NT2/D1 (cell line): ENCODE measurements at places on chromosomes 11 and 22.

- no peak for DNase-seq
Observed at GRCh38 chr22:43828998-43829782, 17.1 kb upstream of the EFCAB6 start.

- DNase-seq: no peak
Observed at GRCh38 chr22:44693756-44694155, 8.2 kb upstream of the PRR5 start.

- DNase-seq: no peak
Observed at GRCh38 chr11:8839957-8840945, 70.7 kb upstream of the AKIP1 start.

DNA sequence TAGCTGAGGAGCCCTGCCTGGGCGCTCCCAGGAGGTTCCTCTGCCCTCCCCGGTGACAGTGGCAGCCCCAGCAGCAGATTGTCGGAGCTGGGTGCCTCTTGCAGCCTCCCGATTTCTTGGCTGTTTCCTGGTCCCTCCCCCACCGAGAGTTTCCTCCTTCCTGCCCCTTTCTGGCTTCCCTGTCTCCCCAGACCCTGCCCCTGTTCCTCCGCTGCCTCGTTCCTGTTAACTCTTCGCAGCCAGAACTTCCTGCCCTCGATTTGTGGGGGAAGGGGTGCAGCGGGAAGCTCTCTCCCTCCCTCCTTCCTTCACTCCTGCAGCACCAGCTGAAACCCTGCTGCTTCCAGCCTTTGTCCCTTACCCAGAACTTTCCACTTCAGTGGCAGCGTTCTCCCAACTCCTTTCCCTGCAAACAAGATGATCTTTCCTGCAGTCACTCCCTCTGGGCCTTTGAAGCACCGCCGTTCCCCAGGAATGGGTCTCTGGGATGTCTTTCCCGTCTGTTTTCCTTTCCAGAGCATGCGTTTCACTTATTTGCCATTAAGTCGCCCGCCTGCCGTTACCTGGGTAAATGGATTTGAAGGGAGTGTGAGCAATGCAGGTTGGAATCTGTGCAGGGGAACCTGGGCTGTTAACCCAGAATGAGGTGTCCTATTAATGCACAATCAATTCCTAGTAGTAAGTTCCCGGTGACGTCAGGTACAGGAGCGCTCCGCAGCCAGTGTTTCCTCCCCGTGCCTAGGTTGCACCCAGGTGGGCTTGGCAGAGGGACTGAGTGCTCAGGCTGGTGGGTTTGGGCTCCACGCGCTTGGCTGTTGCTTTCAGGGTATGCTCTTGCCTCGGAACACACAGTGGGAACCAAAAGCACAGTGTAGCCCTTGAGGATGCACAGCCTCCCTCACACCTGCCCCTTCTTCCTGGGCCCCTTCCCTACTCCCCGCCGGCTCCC, 4.3 kb downstream of the GRK2 start:
- DNase-seq: peak; percentile 61

GRCh38 chr22:35852076-35852475, 134.4 kb downstream of the APOL5 start:
- no peak for DNase-seq

DNA sequence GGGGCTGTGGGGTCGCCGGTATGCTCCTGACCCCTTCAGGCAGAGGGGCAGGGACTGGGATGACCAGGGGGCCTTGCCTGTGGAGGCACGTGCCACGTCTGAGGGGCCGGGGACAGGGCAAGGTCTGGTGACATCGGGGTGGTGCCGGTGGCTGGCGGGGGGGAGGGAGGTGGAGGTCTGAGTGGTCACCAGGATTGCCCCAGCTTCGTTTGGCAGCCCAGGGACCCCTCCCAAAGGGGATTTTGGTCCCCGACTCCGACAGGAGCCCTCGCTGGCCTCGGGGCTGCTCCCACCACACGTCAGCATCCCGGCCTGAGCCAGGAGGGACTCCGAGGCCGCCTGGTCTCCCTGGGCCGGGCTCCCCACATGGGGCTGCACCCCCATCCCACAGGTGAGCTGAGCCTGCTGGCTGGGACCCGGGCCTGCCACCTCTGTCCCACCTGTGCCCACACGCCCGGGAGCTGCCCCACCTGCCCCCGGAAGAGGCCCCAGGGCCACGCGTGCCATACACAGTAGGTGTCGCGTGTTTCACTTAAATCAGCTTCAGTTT, 1.1 kb upstream of the MUC6 start:
- no peak for DNase-seq

DNA sequence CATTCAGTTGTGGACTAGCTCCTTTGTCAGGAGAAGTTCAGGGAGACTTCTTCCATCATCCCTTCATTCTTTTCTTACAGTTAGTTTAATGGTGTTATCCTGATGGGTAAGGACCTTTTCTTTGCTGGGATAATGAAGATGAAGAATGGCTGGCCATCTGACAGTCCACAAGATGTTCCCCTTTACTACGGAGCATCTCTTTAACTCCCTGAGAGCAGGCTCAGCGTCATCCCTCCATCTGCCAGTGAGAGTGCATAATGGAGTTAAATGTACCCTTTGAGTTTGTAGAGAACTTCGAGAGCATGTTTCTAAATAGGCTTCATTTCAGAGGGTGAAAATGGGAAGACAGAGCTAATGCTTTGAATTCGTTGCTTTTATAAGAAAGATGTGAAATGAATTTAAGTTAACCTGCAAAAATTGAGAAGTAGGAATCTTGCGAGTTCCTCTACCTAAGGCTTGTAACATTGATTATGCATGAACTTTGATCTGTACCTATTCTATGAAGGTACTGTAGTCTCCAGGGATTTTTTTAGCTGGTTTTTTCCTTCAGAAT, 1.7 kb downstream of the EP300 start:
- DNase-seq: no peak

GRCh38 chr22:24466716-24467328, 28.3 kb upstream of the UPB1 start:
- DNase-seq: peak; percentile 32

DNA sequence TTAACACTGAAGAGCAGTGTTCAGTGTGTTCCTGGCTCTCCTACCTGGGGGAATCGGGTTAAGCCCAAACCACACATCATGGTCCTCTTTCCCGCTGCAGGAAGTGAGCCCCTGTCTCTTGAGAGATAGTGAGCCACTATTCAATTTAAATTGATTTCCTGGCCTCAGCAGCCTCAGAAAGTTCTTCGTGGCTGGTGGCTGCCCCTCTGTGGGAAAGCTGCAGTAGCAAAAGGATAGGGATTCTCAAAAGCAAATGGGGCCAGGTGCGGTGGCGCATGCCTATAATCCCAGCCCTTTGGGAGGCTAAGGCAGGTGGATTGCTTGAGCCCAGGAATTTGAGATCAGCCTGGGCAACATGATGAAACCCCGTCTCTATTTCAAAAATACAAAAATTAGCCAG, 49.1 kb upstream of the CD5 start:
- no peak for DNase-seq

GRCh38 chr22:36369004-36369921, 18.5 kb downstream of the MYH9 start:
- no peak for DNase-seq

- no peak for DNase-seq
Observed at GRCh38 chr11:92775003-92775676, 194.3 kb upstream of the MTNR1B start.

GRCh38 chr22:25514436-25515180, 49.9 kb upstream of the GRK3 start:
- DNase-seq: no peak

DNA sequence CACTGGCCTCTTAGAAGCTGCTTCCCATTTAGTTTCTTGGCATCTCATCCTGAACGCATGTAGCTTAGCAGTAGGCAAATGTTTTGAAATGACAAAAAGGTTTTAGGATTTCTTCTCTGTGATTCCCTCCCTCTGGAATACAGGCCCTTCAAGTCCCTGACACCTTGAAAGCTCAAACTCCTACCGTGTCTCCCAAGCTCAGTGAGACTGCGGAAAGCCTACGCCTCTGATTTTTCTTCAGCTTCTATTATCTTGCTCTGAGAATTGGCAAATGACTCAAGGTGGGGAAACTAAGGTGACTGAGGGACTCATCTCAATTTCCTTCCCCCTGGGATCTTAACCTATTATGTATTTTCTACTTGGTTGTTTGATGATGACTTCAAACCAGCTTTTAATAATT, 130.3 kb downstream of the ENTHD1 start:
- no peak for DNase-seq

DNA sequence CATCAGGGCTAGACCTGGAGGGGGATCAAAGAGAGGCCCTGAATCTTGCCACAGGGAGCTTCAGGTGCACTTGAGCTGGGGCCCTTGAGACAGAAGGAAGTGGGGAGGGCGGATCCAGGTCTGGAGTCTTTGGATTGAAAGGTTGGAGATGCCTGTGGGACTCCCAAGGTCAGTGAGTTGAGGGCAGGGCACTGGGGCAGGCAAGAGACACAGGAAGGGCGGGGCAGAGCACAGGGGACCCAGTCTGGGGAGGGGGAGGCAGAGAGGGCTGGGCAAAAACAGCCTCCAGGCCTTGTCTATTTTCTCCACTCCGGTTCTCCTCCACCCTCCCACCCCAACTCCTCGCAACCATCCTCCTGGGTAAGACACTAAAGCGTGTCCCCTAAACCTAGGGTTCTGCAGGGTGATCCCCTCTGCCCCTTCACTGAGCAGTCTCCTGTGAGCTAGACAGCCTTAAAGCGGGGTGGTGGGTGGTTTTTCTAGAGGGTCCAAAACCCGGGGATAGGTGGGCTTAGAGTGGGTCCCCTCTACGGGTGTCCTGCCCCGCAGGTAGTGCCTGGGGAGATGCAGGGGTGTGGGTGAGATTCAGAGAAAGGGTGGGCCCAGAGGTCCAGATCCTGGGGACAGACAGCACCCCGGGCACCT, 38.6 kb upstream of the CELSR1 start:
- no peak for DNase-seq

- DNase-seq: no peak
Observed at GRCh38 chr11:128152796-128153696, 434.3 kb downstream of the ETS1 start.

DNA sequence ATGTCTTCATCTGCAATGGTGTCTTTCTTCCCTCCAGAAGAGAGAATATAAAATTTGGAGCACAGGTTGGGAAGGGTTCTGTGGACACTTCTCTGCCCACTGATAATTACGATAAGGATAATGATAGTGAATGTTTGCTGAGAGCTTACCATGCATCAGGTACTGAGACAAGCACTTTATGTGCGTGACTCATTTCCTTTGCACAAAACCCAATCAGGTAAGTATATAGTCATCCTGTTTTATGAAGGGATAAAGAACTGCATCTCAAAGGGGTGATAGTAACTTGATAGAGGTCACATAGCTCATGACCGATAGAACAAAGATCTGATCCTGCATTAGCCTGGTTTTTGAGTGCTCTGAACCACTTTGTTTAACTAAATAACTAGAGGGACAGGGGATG, 9.4 kb downstream of the DRD2 start:
- no peak for DNase-seq

GRCh38 chr22:46614025-46614931, 5.9 kb upstream of the GRAMD4 start:
- no peak for DNase-seq

GRCh38 chr22:23109441-23109978, 32.3 kb downstream of the RSPH14 start:
- DNase-seq: no peak

GRCh38 chr11:2271327-2272227, 1.2 kb upstream of the ASCL2 start:
- no peak for DNase-seq

- no peak for DNase-seq
Observed at GRCh38 chr11:45079075-45079444, 67.4 kb upstream of the PRDM11 start.

GRCh38 chr11:58719406-58720117, 12.2 kb downstream of the GLYAT start:
- DNase-seq: no peak

- no peak for DNase-seq
Observed at GRCh38 chr11:102430158-102430836, 22.3 kb downstream of the TMEM123 start.

- peak; percentile 56 for DNase-seq
Observed at GRCh38 chr11:124195189-124195734, 12.1 kb downstream of the OR10D3 start.

DNA sequence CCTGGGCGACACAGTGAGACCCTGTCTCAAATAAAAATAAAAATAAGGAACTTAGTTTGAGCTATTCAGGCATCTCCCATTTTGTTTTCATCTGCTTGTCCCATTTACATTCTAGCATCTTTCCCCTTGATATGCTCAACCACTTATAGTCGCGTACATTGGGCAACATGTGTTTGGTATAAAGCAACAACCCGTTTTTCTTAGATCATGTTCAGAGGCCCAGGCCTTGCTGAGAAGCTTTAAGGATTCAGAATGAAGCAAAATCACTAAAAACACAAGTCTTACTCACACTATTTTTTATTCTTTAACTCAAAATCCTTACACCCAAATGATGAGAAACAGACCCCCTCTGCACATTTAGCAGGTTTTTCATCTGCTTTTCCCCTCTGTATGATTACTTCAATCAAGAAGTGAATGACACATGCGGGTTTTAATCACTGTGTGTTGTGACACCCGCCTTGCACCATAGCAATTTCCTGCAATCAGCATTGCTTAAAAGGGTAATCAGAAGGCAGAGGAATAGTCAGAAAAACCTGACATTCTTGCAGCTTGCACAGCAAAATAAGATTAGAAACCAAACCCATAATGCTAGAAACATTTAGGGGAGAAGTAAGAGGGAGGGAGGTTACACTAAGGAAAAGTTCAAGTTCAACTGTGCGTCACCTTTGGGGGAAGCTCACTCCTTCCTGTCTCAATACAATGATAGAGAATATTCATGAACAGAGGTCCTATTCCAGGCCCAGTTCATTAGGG, 25.9 kb downstream of the ALG9 start:
- DNase-seq: no peak

GRCh38 chr11:70933981-70934583, 318.3 kb downstream of the SHANK2 start:
- DNase-seq: no peak

DNA sequence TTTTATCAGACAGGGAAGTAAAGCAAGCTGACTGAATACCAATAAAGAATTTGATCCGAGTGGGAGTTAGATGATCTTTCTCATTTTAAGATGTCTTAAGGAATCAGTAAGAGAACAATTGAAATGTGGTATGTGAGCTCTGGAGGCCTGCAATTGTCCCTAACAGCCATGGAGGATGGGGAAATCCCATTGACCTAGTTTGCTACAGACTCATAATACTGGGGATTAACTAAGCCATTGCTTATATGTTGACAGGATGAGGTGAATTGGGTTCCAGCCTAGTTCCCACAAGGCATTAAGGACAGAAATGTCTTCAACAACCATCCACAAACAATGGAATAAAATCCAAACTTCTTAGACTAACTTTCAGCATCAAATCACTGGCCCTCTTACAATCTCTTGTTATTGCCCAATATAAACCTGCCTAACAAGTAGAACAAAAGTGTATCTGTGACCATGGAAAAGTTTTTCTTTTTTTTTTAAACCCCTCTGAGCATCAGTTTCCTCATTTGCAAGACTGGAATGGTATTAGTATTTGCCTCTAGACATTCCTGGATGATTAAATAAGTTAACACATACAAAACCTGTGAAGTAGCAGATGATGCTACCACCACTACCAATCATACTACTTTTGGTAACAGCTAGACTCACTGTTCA, 773.2 kb downstream of the DLG2 start:
- no peak for DNase-seq

GRCh38 chr11:75556275-75556674, 5.8 kb upstream of the SERPINH1 start:
- no peak for DNase-seq

- DNase-seq: no peak
Observed at GRCh38 chr22:44193535-44193891, 12.8 kb downstream of the PARVG start.
